Stimulated activated CD8-positive, alpha-beta memory T cell treated with anti-CD3 and anti-CD28 coated beads, Interleukin-4, amount 100 ng/mL, for 4 hours (primary cell): ENCODE measurements at places on chromosomes 4 and X.

DNA sequence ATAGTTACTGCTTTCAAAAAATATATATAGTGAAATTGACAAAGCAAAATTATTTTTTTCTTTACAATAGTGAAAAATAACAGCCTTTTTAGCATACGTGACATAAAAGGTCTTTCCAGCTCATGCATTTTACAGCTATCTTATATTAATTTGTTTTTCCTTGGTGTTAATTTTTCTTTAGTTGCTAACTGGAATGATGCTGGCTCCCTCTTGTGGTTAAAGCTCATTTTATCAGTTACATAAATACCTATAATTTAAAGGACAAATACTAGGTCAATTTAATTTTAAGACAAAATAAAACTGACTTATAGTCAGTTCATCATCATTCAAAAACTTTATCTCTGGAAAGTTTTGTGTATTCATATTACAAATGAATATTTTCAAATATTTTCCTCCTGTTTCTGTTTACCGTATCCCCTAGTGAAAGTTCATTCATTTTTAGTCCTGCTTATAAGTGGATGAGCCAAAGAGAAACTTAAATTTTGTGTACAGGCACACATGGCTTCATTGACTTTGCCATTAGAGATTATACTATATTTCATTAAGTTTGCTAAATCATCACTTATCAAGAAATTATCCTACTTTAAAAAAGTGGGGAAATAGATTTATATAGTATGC is 9.9 kb upstream of the ANAPC4 start:
- DNase-seq: no peak

- no peak for DNase-seq
These were observed 2.1 kb upstream of the APBB2 start for GRCh38 chr4:41216294-41217019.

DNA sequence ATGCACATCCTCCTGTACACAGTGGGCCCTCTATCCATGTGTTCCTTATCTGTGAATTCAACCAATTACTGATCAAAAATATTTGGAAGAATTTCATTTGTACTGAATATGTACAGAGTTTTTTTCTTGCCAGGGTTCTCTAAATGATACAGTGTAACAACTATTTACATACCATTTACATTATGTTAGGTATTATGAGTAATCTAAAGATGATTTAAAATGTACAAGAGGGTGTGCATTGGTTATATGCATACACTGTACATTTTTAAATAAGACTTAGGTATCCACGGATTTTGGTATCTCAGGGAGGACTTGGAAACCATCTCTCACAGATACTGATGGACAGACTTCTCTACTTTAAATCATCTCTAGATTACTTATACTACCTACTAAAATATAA is 1333.9 kb downstream of the PCDH18 start:
- DNase-seq: no peak

- DNase-seq: no peak
These were observed 3.2 kb upstream of the PRKG2 start for GRCh38 chr4:81218206-81218605.

GRCh38 chr4:143336781-143337599 is at the start of gene GAB1:
TSS of gene GAB1 (plus strand) at chr4:143336876. CDS start at chr4:143337189, 313 bp downstream.
- DNase-seq: no peak

DNA sequence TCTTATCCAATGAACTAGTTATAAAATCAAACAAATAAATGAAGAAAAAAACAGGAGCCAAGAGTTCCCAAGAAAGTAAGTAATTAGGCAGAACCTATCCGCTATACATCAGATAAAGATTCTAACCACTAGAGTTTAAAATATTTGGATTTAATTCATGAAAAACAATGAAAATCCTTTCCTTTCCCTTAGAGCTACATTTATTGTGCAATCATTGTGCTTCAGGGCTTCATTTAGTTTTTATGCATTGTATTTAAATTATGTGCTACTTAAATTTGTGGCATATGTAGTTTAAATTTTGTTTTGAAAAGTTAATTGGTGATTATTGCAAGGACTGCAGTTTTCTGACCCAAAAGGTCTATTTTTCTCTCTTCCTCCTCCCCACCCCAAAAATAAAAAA is 17.9 kb downstream of the GNRHR start:
- DNase-seq: no peak

- no peak for DNase-seq
These were observed 59.7 kb upstream of the EDA2R start for GRCh38 chrX:66698273-66699204.

DNA sequence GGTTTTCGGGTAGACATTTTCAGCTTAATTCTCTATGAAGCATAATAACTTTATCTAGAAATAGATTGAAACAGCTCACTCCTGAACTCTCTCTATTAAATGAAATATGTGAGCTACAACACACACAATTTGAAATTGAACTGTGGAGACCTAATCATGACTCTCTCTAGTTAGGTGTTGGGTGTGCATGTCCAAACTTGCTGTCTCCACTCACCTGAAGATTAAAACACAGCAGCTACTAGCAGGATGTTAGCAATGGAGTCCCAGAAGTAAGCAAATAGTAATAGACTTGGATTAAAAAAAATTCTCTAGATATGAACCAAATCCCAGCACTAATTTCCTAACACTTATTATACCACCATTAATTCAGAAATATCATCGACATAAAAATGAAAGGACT is 173.1 kb downstream of the FSTL5 start:
- DNase-seq: no peak
